Natural killer cell treated with Interleukin-12 subunit alpha and Interleukin-12 subunit beta and Interleukin-15 and Interleukin-18, amount 100 ng/mL, for 72 hours (primary cell): ENCODE measurements at places on chromosomes 7 and 10. TPM values are rescaled to one million over a fixed set of nuclear protein-coding genes. Genes with fewer than 3 reads are reported as not detected.

- H3K27ac ChIP-seq: no peak overlapping the region
- H3K4me1 ChIP-seq: peaks cover 5% of the 10 kb centered on the region
- no peaks in the 10 kb centered on the region for H3K36me3 ChIP-seq
- no peak overlapping the region for H3K4me3 ChIP-seq
- H3K27me3 ChIP-seq: peaks cover 27% of the 10 kb centered on the region
- DNase-seq: no peak
Measured at GRCh38 chr10:504121-504611, 185.3 kb downstream of the DIP2C start.

- no peaks in the 10 kb centered on the region for H3K36me3 ChIP-seq
- H3K4me3 ChIP-seq: no peak overlapping the region
- DNase-seq: no peak
- no peaks in the 10 kb centered on the region for H3K4me1 ChIP-seq
- H3K27ac ChIP-seq: no peak overlapping the region
- peaks cover 9% of the 10 kb centered on the region for H3K27me3 ChIP-seq
Measured at GRCh38 chr10:48209241-48209640, 65.3 kb downstream of the FRMPD2 start.

- no peak overlapping the region for H3K27ac ChIP-seq
- H3K4me1 ChIP-seq: peaks cover 25% of the 10 kb centered on the region
- H3K27me3 ChIP-seq: peaks cover 14% of the 10 kb centered on the region
Measured at GRCh38 chr10:121741248-121741792, 143.1 kb upstream of the FGFR2 start.

The RBP3 gene
- not detected for total RNA-seq

GRCh38 chr7:4621396-4621795, 60.7 kb upstream of the FOXK1 start:
- no peaks in the 10 kb centered on the region for H3K4me1 ChIP-seq
- H3K4me3 ChIP-seq: no peak overlapping the region
- peaks cover 12% of the 10 kb centered on the region for H3K27me3 ChIP-seq
- no peak for DNase-seq
- no peak overlapping the region for H3K27ac ChIP-seq

GRCh38 chr10:90871279-90871765, 452 bp upstream of the RPP30 start:
- no peak for DNase-seq
- H3K4me3 ChIP-seq: peak overlapping the region; percentile 99
- H3K27ac ChIP-seq: peak overlapping the region; percentile 90
- peaks cover 33% of the 10 kb centered on the region for H3K27me3 ChIP-seq
- peaks cover 27% of the 10 kb centered on the region for H3K4me1 ChIP-seq

The TLX1 gene
- total RNA-seq: not detected

GRCh38 chr7:139784648-139785047, 6.8 kb upstream of the HIPK2 start:
- peaks cover 9% of the 10 kb centered on the region for H3K36me3 ChIP-seq
- peaks cover 14% of the 10 kb centered on the region for H3K4me1 ChIP-seq
- no peaks in the 10 kb centered on the region for H3K27me3 ChIP-seq
- DNase-seq: no peak

DNA sequence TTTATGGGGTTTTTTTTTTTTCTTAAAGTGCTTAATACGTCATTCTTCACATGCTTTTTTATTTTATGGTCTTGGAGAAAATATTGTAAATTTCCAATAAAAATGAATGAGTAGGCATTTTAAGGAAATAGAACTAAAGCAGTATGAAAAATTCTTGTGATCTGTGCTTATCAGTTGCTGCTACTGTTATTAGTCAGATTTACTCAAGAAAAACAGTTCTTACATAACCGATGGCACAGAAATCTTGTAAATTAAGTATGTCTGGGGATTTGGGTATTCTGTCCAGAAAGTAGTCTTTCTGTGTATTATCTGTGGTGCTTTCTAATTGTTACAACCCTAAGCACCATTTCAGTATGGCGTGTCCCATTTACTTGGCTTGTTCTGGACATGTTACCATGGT, 64.7 kb downstream of the LRGUK start:
- H3K4me1 ChIP-seq: no peaks in the 10 kb centered on the region
- H3K27me3 ChIP-seq: peaks cover 9% of the 10 kb centered on the region
- H3K4me3 ChIP-seq: no peak overlapping the region
- no peak overlapping the region for H3K27ac ChIP-seq
- no peaks in the 10 kb centered on the region for H3K36me3 ChIP-seq

DNA sequence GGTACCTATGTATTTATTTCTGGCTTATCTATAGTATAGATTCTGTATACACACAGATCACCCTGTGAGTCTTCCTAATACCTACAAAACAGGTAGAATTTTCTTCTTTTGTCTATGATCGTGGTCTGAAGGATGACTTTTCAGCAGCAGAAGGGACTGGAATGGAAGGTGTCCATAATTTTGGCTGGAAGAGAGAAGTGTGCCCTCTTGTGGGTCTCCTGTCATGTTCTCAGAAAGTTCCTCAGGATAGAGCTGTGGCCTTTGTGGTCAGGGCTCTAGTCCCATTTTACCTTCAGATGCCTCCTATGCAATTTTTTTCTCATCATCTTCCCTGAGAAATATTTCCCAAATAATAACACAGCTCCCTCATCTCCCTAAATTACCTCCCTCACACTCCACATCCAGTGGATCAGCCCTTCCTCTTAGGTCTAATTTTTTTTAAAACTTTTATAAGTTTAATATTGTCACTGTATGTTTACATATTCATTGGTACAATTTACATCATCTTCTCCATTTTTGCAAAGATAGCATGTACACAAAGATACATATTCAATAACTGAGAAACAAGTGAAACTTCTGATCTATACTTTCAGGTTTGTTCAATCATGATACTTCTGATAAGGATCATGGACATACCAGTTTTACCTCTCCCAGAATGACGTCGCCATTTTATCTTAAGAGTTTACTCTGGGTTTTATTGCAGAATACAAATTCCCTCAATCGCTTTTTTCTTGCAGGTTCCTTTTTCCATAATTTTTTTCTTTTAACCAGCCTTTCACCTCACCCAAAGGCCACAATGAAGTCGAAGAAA, 112.7 kb downstream of the REEP3 start:
- no peak for DNase-seq
- H3K27me3 ChIP-seq: peaks cover 24% of the 10 kb centered on the region
- no peak overlapping the region for H3K27ac ChIP-seq

The TDRD1 gene
- 0.24 TPM for total RNA-seq

GRCh38 chr7:25069900-25070443, 55.1 kb downstream of the CYCS start:
- H3K27ac ChIP-seq: no peak overlapping the region
- H3K4me3 ChIP-seq: no peak overlapping the region
- no peak for DNase-seq

DNA sequence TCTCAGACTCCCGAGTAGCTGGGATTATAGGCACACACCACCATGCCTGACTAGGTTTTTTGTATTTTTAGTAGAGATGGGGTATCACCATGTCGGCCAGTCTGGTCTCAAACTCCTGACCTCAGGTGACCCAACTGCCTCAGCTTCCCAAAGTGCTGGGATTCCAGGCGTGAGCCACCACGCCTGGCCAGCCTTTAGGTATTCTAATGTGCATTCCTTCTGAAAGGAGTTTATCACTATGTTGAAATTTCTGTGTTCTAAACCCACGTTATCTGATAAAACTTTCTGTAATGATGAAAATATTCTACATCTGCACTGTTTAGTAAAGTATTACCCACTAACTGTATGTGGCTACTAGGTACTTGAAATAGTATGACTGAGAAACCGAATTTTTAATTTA, 110.6 kb upstream of the IMMP2L start:
- no peak for DNase-seq
- no peak overlapping the region for H3K27ac ChIP-seq
- H3K4me1 ChIP-seq: no peaks in the 10 kb centered on the region
- H3K36me3 ChIP-seq: no peaks in the 10 kb centered on the region

- H3K4me3 ChIP-seq: peak overlapping the region; percentile 41
- peak overlapping the region; percentile 96 for H3K27ac ChIP-seq
Measured at GRCh38 chr7:50270531-50271018, 33.9 kb upstream of the IKZF1 start.

GRCh38 chr10:96587264-96588059, 650 bp upstream of the TM9SF3 start:
- no peaks in the 10 kb centered on the region for H3K27me3 ChIP-seq
- H3K4me1 ChIP-seq: peaks cover 32% of the 10 kb centered on the region
- DNase-seq: no peak
- H3K27ac ChIP-seq: no peak overlapping the region
- no peak overlapping the region for H3K4me3 ChIP-seq

The ZDHHC4 gene
- 20.6 TPM for total RNA-seq

DNA sequence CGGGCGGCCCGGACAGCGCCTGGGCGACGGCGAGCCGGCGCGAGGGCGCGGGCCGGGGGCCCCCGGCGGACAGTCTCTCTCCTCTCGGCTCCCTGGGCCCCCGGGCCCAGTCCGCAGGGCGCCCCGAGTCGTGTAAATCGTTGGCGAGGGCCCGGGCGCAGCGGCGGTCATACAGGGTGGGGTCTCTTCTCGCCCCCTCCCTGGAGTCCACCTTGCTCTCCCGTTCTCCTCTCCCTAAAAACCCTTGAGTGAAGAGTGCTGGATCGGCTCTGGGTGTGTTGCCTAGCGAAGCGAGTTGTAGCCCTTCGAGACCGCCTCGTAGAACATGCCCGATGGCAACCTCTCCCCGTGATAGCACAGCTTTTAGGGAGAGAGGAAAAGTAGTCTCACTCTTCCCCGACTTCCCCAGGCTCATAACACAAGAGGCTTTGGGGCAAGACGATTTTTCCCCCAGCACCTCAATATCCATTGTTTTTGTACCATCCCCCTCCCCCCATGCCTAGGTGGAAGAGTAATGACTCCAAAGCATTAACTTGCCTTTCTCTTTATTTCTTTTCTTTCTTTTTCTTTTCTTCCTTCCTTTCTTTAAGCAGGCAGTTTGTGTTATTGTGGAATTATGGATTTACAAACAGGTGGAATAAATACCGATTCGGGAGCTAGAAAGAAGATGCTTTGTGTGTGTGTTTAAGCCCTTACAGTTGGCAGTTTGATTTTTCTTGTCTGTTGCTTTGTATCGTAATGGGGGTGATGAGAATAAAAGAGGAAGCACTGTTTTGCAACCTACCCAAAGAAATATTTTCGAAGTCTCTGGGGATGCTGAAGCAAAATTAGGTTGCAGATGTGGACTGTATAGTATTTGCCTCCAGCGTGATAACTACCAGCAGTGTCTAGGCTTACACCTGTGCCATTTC, 822 bp downstream of the SHOC2 start:
- peaks cover 32% of the 10 kb centered on the region for H3K4me1 ChIP-seq
- peak overlapping the region; percentile 99 for H3K27ac ChIP-seq
- DNase-seq: no peak
- H3K27me3 ChIP-seq: no peaks in the 10 kb centered on the region
- peak overlapping the region; percentile 96 for H3K4me3 ChIP-seq
- peaks cover 6% of the 10 kb centered on the region for H3K36me3 ChIP-seq

- DNase-seq: no peak
- no peak within 1 kb of the TSS for H3K4me3 ChIP-seq
Measured at GRCh38 chr10:69416695-69417094, at the start of gene TACR2. TACR2 (minus strand) TSS chr10:69416918; CDS start chr10:69416323, 595 bp downstream.

The FOXP2 gene
- total RNA-seq: not detected

GRCh38 chr10:1206101-1206500, 149.9 kb downstream of the WDR37 start:
- no peak overlapping the region for H3K27ac ChIP-seq
- H3K4me3 ChIP-seq: no peak overlapping the region
- peaks cover 2% of the 10 kb centered on the region for H3K27me3 ChIP-seq
- no peaks in the 10 kb centered on the region for H3K36me3 ChIP-seq
- peaks cover 15% of the 10 kb centered on the region for H3K4me1 ChIP-seq
- no peak for DNase-seq

GRCh38 chr7:2522780-2523433, 3.3 kb downstream of the LFNG start:
- H3K27me3 ChIP-seq: no peaks in the 10 kb centered on the region
- H3K27ac ChIP-seq: peak overlapping the region; percentile 97
- H3K4me1 ChIP-seq: peaks cover 18% of the 10 kb centered on the region
- DNase-seq: no peak

The CAV2 gene
- total RNA-seq: not detected

DNA sequence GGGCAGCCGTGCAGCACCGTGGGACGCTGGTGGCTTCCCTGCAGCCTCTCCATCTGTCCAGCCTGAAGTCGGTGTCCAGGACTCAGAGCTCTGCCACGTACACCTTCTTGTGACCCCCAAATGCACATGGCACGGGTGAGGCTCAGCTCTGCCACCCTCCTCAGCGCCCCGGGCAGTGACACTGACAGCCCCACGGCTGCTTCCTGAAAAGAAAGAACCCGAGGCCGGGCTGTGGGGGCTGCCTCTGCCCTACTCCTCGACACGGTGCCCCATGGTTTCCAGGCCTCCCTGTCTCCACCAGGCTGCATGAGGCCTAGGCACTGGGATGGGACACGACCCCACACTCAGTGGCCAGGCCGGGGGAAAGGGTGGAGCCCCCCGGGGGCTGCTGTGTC, 13.7 kb downstream of the ADGRA1 start:
- no peak for DNase-seq
- H3K27ac ChIP-seq: no peak overlapping the region
- H3K4me1 ChIP-seq: no peaks in the 10 kb centered on the region
- H3K4me3 ChIP-seq: no peak overlapping the region
- peaks cover 4% of the 10 kb centered on the region for H3K27me3 ChIP-seq

- no peak overlapping the region for H3K27ac ChIP-seq
- no peak overlapping the region for H3K4me3 ChIP-seq
- H3K36me3 ChIP-seq: no peaks in the 10 kb centered on the region
- peaks cover 25% of the 10 kb centered on the region for H3K27me3 ChIP-seq
- H3K4me1 ChIP-seq: no peaks in the 10 kb centered on the region
- no peak for DNase-seq
Measured at GRCh38 chr7:21763818-21764217, 181.9 kb downstream of the CDCA7L start.

- peaks cover 4% of the 10 kb centered on the region for H3K4me1 ChIP-seq
- H3K27me3 ChIP-seq: peaks cover 2% of the 10 kb centered on the region
- H3K27ac ChIP-seq: no peak overlapping the region
- no peak overlapping the region for H3K4me3 ChIP-seq
Measured at GRCh38 chr7:42014625-42015618, 222.1 kb downstream of the GLI3 start.

The STAM gene
- 24.4 TPM for total RNA-seq

- no peak overlapping the region for H3K4me3 ChIP-seq
- peaks cover 28% of the 10 kb centered on the region for H3K36me3 ChIP-seq
- H3K27ac ChIP-seq: peak overlapping the region; percentile 53
- H3K27me3 ChIP-seq: no peaks in the 10 kb centered on the region
- H3K4me1 ChIP-seq: peaks cover 40% of the 10 kb centered on the region
Measured at GRCh38 chr10:28593811-28594210, 60.9 kb downstream of the WAC start.

The ITGB8 gene
- 1.3 TPM for total RNA-seq

DNA sequence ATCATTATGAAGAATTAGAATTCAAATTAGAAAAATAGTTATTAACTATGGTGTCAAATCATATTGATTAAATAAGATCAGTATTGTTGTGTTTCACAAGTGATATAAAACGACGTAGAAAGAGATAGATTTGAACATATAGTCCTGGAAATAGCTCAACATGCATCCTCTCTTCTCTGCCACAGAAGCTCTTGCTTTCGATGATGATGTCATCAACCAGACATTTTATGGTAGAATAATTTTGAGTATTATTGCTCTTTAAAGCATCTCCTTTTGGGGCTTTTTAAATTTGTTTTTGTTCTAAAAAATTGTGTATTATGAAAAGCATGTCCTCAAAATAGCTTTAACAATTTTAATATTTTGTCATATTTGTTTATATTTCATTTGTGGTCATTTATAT, 95.0 kb downstream of the DGKB start:
- no peaks in the 10 kb centered on the region for H3K4me1 ChIP-seq
- no peaks in the 10 kb centered on the region for H3K36me3 ChIP-seq
- H3K4me3 ChIP-seq: no peak overlapping the region
- H3K27me3 ChIP-seq: no peaks in the 10 kb centered on the region
- no peak for DNase-seq
